ENCODE measurements at places on chromosomes 12 and 14.

- DNase-seq: no peak
Observed at GRCh38 chr14:39060818-39061437, 42.1 kb downstream of the SEC23A start.

- DNase-seq: no peak
Observed at GRCh38 chr14:73402579-73402978, 55.8 kb downstream of the NUMB start.

DNA sequence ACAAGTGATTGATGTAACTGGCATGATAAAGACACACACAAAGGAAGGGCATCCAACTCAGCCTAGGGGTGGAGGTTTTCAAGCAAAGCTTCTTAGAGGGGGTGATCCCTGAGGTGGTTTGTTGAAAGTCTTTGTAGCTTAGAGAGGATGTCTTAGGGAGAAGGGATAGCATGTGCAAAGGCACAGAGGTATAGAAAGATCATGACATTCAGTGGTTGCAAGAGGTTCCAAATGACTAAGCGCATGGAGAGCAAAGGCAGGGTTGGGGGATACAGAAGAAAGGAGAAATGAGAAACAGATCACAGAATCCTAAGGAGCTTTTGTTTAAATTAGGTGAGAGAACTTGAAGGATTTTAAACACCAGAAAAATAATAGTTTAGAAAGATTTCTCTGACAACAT is 5.2 kb upstream of the CCT2 start:
- no peak for DNase-seq

GRCh38 chr14:75224561-75224960 is 48.1 kb upstream of the TMED10 start:
- DNase-seq: no peak

- DNase-seq: no peak
Observed at GRCh38 chr12:125402874-125403789, 337.9 kb downstream of the AACS start.

DNA sequence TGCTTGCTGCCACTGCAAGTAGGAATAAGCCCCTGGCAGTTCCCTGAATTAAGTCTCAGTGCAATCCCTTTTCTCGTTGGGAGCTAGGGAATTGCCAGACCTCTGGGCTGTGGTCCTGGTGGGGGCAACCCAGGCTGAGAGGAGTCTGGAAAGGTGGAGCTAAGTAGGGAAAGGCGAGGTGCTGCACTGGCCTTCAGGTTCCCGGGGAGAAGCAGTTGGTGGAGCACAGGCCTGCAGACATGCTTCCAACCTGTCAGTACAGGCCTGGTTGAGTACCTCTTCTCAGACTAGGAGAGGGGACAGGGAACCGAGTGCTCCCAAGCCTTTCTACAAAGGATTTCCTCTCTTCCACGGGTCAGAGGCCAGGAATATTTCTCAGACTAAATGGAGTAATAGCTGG is 1.5 kb downstream of the NRIP2 start:
- DNase-seq: no peak

- no peak for DNase-seq
Observed at GRCh38 chr14:64772397-64772950, 68.2 kb downstream of the PLEKHG3 start.

DNA sequence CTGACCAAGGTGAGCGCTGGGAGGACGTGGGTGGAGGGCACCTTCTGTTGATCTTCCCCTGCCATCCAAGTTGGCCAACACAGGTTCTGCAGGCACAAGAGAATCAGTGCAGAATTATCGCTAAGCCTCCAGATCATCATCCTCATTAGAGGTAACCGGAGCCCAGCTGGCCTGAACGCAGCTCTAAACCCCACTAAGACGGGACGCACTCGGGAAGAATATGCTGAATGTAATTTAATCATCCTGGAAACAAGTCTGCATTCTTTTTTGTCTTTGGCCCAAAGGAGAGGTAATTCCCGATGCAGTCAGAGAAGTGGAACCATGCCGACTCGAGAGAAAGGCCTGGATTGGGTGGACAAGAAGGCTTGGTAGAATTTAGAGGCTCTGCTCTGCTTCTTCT is 111.0 kb upstream of the GSC start:
- DNase-seq: no peak

DNA sequence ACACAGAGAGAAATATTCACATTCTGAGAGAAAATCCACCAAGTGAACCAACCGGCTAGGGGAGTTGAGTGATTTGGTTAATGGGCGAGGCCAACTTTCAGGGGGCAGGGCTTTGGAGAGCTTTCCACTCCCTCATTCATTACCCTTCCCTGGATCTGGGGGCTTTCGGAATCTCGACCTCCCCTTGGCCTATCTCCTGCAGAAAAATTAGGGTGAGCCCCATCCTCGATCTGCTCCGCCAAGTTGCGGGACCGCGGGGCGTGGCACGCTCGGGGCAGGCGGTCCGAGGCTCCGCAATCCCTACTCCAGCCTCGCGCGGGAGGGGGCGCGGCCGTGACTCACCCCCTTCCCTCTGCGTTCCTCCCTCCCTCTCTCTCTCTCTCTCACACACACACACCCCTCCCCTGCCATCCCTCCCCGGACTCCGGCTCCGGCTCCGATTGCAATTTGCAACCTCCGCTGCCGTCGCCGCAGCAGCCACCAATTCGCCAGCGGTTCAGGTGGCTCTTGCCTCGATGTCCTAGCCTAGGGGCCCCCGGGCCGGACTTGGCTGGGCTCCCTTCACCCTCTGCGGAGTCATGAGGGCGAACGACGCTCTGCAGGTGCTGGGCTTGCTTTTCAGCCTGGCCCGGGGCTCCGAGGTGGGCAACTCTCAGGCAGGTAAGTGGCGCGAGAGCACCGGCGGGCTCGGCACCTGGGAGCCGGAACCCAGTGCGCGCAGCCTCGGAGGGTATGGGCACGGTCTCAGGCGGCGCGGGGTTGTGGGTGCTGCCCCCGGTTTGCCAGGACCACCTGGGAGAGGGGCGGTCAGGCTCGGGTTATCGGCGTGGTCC is at the start of gene ERBB3:
Gene ERBB3, plus strand, starts transcription at position 443 of the 833 bp plus-strand sequence. Its CDS starts 136 bp downstream, at position 579.
- peak; percentile 68 for DNase-seq

GRCh38 chr12:118103201-118103600 is 610 bp downstream of the VSIG10 start:
- DNase-seq: no peak

- DNase-seq: no peak
Observed at GRCh38 chr12:81863406-81863805, 104.3 kb upstream of the PPFIA2 start.

DNA sequence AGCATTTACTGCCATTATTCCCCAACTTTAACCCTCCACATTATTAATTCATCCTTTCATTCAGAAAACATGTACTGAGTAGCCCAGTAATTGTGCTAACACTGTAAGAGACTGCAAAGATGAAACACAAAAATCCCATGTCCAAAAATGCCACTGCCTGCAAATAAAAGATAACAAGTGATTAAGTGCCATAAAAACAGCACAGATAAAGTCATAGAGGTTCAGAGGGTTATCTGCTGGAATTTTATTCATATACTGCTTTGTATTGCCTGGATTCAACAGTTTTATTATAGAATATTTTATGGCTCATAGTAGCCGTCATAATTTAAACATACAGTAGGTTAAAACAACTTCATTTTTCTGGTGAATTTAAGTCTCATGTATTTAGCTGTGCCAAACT is 177.9 kb downstream of the KICS2 start:
- DNase-seq: no peak

Data from C1 segment of cervical spinal cord (tissue), 14 donors.